ENCODE measurements at places on chromosomes 12 and 14. TPM values are rescaled to one million over a fixed set of nuclear protein-coding genes. Genes with fewer than 3 reads are reported as not detected.

Gene PTPRQ
- 2.8 TPM for total RNA-seq

Gene ITGB7
- 0.37 TPM for total RNA-seq

Gene TSPAN8
- total RNA-seq = 0.43 TPM

Gene POU6F1
- 1.1 TPM for total RNA-seq

Gene KRT75
- total RNA-seq = not detected

Gene IFNG-AS1
- not detected for total RNA-seq
